Choroid plexus epithelial cell (primary cell): ENCODE measurements at places on chromosomes 4 and X.

- DNase-seq: peak; percentile 15
Measured at GRCh38 chr4:70556856-70557255, 35.2 kb upstream of the AMBN start.

GRCh38 chrX:107547621-107548020, 80.7 kb upstream of the PRPS1 start:
- no peak for DNase-seq

DNA sequence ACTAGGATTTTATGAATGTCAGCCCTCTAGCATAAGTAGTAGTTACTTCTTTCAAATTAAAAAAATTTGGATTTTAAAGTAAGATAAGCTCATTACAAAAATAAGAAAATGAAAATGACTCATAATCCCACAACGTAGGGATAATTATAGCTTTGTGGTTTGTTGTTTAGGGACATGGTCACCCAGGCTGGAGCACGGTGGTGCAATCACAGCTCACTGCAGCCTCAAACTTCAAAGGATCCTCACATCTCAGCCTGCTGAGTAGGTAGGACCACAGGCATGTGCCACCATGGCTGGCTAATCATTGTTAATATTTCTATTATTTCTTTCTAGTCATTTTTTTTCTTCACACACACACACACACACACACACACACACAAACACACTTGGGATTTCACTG, 57.6 kb downstream of the PLAC1 start:
- DNase-seq: peak; percentile 67

DNA sequence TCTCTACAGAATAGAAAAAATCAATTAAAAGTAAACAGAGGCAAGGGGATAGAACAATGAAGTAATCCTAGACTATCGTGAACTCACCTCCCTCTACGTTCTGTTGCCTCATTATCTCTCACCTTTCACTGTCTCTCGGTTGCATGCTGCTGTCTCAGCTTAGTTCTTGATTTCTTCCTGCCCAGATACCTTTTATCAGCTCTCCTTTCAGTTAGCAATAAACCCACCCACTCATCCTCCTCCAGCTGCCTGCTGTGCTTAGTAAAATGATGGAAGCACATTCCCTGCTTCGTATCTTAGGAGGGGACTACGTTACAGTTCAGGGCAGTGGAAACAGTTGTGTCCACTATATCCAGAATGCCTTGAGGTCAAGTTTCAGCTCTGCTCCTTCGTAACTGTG, 1709.5 kb upstream of the AGA start:
- DNase-seq: no peak

DNA sequence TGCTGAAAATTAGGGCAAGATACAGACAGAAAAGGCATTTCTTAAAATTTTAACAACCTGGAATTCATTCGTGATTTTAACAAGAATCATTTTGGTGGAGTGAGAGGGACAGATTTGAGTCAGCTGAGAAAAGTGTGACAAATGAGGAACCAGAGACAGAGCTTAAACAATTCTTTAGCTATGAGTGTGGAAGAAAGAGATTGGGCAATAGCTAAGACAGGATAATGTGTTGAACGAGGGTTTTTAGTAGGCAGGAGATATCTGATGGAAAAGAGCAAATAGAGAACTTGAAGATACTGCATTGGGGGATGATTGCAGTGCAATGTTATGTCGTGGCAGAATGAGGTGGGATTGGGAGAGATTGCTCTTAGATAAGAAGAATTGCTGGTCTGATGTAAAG, 164.2 kb upstream of the SPRY1 start:
- DNase-seq: peak; percentile 41

GRCh38 chr4:24770032-24770584, 25.3 kb upstream of the SOD3 start:
- DNase-seq: peak; percentile 97

- no peak for DNase-seq
Measured at GRCh38 chr4:4603067-4603466, 61.2 kb upstream of the STX18 start.
